ENCODE measurements at places on chromosomes 3 and 15.
A peak's percentile ranks its signal among the peaks of the same experiment; 100 is the strongest.

DNA sequence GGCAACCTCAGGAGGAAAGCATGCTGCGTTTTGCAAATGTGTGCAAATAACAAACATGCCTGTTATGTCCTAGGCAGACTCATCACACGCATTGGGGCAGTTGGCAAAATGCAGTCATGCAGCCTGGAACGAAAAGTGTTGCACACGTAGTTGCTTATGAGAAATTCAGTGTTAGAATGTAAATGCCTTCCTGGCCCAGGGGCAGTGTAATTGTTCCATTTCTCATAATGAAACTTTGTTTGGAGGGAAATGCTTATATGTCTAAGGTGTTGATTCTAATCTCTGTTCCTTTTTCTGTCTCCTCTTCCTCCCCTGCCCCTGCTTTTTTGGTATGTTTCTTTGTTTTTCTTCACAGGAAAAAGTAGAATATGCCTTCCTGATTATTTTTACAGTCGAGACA, 156.0 kb downstream of the CACNA1D start:
- DNase-seq, result no peak

DNA sequence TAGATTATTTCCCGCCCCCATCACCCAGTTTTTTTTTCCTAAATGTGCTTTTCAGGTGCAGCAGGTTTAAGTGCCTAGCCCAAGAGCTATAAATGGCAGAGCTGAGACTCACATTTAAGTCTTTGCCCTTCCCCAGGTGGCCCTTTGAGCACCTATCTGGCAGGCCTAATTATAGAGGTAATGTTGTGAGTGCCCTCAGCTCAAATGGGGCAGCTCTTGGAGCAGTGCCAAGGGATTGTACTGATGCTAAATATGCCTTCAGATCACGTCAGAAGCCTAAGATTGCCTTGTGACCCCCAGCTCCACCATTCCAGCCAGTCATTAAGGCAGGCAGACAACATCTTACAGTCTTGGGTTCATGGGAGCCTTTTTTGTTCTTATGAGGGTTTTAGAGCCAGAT, 159.5 kb downstream of the RPLP1 start:
- DNase-seq, result no peak

DNA sequence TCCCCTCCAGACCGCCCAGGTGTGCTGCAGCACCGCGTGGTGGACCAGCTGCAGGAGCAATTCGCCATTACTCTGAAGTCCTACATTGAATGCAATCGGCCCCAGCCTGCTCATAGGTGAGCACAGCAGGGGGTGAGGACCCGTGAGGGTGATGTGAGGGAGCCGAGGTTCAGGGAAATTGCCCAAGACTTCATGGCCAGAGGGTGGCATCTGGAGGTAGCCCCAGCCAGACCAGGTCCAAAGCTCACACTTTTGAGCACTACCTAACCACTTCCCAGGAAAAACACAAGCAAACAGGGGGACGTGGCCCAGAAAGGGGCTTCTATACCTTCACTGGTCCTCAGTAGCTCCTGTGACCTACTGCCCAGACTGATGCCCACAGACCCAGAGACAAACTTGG, 33.8 kb downstream of the NR1I2 start:
- DNase-seq, result no peak

DNA sequence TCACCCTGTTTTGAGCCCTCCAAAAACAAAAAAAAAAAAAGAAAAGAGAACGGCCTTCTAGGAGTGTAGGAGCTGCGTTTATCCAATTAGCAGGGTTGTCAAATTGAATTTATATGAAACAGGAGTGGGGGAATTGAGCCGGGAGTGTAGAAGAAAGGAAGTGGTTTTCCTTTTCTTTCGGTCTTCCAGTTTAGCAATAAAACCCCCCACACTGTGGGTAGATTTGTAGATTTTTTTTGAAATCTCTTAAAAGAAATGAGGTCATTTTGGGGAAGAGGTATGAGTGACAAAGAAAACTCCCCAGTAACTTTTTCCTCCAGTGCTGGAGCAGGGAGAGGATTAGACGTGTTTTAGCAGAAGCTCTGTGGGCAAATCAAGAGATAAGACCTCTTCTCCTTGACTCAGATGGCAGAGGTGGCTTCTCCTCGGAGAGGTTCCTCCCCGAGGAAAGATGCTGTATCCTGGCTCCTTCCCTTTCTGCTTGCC, 30.8 kb downstream of the BOC start:
- DNase-seq, result no peak

- DNase-seq, result peak; percentile 69
Observed at GRCh38 chr15:92074646-92075045, 221.1 kb downstream of the SLCO3A1 start.

DNA sequence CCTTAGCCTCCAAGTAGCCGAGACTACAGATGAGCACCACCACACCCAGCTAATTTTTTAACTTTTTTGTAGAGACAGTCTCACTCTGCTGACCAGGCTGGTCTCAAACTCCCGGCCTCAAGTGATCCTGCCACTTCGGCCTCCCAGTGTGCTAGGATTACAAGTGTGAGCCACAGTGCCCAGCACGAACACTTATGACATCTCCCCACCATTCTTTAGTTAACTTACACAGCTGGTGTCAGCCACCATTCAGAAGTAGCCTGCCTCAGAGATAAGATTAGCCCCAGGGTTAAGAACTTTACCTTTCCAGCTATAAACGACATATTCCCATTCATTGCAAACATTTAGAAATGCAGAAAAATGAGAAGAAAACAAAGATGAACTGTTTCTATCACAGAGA, 58.2 kb downstream of the TRPM7 start:
- no peak for DNase-seq

DNA sequence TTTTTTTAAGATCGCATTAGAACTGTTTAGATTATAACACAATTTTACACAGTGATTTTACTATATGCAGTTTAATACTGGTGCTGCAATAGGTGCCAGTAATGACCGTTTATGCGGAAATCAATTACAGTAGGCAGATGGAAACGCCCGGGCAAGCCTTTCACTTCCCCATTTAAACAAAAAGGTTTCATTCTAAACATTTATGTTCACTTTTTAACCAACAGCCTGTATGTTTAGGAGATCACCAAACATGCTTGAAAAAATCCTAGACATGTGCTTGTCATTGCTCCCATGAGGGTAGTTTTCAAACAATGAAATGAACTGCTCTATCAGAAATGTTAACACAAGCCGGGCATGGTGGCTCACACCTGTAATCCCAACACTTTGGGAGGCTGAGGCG, 2.7 kb downstream of the BNIP2 start:
- DNase-seq, result no peak

GRCh38 chr3:127750226-127751031, 71.9 kb downstream of the MGLL start:
- DNase-seq, result peak; percentile 42

DNA sequence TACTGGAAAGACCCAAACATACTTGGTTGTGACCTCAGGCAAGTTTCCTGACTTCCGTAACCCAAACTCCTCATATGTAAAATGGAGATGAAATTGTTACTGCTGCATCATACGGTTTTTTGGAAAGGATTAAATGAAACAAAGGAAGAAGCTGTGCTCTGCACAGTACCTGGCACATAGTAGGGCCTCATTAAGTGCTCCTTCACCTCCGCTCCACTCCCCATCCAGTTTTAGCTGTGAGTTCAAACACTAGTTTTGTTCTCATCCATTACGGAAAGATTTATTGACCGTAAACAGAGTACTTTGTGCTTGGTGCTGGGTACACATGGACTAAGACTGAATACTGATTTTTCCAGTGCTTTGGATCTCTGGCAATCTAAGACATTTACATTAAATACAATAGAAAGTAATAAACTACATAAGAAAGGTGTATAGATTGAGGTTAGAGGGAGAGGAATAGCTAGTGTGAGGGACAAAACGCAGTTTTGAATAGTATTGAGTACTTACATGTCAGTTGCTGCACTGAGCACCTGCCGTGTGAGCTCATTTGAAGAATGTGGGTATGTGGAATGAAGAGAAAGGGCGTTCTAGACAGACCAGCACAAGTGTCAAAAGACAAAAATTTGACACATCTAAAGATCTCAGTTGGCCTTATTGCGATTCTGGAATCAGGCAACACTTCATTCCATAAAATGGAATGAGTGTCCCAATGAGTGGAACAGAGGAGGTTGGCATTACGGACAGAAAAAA, 594 bp upstream of the ICE2 start:
- no peak for DNase-seq

DNA sequence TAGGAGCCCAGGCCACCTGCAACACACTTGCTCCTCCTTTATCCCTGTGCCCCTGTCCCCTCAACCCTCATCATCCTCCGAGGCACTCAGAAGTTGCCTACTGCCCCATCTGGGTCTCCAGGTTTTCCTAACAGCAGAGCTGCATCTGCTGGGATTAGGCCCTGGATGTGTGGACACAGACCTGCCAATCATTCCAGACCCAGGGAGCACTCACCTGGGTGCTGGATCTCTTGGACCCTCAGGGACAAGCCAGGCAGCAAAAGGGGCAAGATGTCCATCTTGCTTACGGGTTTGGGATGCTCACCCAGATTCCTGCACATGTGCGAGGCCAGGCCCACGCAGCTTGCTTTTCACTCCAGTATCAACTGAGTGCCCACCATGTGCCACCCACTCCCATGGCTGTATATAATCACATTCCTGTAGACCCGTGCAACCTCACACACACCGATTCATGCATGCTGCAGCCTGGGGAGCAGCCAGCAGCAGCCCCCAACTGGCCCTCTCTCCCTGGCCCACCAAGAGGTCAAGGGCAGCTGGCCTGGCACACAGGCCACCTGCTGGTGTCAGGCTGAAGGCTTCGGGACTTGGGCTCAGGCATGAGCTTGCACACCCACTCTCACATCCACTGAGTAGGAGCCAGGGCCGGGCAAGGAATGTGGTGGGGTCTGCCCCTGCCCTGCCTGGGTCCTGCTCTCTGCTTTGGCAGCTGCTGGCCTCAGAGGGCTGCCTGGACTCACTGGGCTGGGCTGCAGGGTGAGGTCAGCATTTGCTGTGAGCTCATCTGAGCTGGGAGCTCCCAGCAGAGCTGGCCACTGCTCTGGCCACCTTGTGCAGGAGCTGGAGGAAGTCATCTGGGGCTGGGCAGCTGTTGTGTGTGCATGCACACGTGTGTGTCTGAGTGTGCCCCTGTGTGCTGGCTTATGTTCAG, 14.9 kb downstream of the PRKCD start:
- DNase-seq, result no peak

- no peak for DNase-seq
Observed at GRCh38 chr15:57573151-57573550, 18.6 kb upstream of the MYZAP start.

- DNase-seq, result no peak
Observed at GRCh38 chr3:123084738-123085237, 18.0 kb downstream of the PDIA5 start.

- DNase-seq, result no peak
Observed at GRCh38 chr3:105493305-105493892, 126.7 kb downstream of the ALCAM start.

DNA sequence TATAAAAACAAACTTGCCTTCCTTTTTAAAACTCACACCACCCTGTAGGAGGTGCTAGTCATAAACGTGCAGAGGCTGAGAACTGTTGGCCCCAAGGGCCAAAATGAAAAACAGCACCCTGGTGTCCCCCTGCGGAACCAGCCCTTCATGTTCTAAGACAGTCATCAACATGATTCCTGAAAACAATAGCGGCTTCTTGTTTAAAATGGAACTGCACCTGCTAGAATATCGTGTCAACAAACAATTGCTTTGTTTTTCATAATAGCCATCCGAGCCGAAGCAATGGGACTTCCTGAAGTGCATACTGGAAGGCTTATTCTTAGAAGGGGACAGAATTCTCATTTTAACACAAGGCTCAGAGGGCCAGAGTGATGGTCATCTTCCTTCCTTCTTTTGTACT, 43.7 kb downstream of the MECOM start:
- no peak for DNase-seq

GRCh38 chr3:117932441-117932840, 1102.2 kb downstream of the IGSF11 start:
- DNase-seq, result no peak

- no peak for DNase-seq
Observed at GRCh38 chr3:108834551-108834950, 12.0 kb downstream of the TRAT1 start.

- no peak for DNase-seq
Observed at GRCh38 chr15:77738038-77738370, 105.3 kb upstream of the LINGO1 start.

- DNase-seq, result no peak
Observed at GRCh38 chr15:101615986-101616848, 36.0 kb downstream of the TM2D3 start.

DNA sequence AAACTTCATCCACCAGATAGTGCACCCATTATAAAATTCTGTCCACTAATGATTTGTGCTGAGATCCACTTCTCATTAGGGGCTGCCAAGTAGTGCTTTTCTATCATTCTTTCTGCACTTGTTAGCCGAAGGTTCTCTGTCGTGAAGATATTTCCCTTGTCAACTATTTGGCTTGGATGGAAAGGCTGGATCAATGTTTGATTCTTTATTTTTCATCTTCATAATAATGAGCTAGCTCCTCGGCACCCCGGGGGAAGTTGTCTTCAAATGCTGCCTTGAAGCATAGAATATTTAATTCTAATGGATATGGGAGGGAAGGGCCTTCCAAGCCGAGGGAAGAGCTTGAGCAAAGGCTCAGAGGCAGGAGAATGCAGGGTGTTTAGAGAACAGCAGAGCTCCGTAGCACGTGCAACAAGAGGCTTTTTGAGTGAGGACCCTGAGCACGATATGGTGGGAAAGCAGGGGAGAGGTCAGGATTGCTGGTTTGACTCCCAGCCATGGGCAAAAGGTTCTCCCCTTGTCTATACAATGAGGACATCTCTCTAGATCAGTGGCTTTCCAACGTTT, 16.3 kb upstream of the MUC20 start:
- DNase-seq, result peak; percentile 49

- DNase-seq, result no peak
Observed at GRCh38 chr3:81218023-81218422, 543.4 kb downstream of the GBE1 start.

DNA sequence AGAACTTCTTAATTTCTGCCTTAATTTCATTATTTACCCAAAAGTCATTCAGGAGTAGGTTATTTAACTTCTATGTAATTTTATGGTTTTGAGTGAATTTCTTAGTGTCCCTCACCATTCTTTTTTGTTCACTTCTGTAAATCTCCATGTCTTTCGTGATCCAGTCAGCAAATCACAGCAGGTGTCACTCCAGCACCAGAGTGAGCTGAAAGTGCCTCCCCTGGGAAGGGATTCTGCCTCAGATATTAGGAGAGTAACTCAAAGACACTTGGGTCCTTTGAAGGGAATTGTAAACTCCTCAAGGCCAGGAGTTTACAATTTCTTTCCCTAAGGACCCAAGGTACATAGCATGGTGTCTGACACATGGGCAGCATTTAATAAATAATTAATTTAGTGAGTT, 207.6 kb upstream of the AZI2 start:
- DNase-seq, result no peak

Data from sciatic nerve (tissue), 2 donors.